ENCODE measurements at places on chromosomes 6 and 20. TPM values are rescaled to one million over a fixed set of nuclear protein-coding genes. Genes with fewer than 3 reads are reported as not detected.

- no peak for DNase-seq
Measured at GRCh38 chr6:55239099-55239498, 64.8 kb downstream of the HCRTR2 start.

DNA sequence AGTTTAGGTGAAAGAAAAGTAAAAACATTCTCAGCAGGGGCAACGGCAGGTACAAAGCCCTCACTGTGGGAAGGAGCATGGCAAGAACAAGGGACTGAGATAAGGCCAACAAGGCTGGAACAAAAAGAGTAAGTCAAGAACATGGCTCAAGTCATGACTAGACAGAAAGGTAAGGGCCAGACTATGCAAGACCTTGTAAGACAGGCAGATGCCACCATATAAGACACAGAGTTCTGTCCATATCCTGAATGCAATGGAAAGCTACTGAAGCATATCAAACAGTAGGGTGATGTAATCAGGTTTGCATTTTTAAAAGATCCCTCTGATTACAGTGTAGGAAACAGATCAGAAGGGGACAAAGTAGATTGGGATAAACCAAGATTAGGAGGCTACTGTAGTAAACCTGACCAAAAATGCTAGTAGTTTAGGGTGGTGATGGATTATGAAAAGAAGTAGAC is 5.5 kb downstream of the REV3L start:
- no peak for DNase-seq

Gene PBOV1
- polyA plus RNA-seq = not detected

GRCh38 chr20:6636209-6637159 is 131.0 kb upstream of the BMP2 start:
- no peak for DNase-seq

Gene C6orf132
- polyA plus RNA-seq = 5.6 TPM

Gene PEX3
- polyA plus RNA-seq = 31.7 TPM

Gene GPSM3
- polyA plus RNA-seq = 6.2 TPM

GRCh38 chr6:109097661-109098060 is 2.4 kb downstream of the CEP57L1 start:
- no peak for DNase-seq

DNA sequence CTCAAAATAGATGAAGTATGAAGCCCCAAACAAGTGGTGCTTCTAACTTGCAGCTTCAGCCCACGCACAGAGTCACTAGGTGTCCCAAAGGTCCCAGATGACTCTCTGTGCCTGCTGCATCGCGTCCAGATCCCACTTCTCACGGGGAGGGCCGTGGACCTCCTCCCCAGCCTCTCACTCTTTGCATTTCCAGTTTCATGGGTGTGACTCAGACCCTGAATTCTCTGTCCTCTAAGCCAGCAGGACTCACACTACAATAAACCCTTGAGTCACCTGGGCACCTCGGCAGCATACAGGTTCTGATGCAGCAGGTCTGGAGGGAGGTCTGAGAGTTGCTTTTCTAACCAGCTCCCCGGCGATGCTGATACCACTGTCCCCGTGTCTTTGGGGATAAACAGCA is 114.0 kb upstream of the RIN2 start:
- DNase-seq = no peak

- DNase-seq = no peak
Measured at GRCh38 chr20:48875233-48875913, 46.1 kb upstream of the ARFGEF2 start.

Gene SOX18
- 36.5 TPM for polyA plus RNA-seq

DNA sequence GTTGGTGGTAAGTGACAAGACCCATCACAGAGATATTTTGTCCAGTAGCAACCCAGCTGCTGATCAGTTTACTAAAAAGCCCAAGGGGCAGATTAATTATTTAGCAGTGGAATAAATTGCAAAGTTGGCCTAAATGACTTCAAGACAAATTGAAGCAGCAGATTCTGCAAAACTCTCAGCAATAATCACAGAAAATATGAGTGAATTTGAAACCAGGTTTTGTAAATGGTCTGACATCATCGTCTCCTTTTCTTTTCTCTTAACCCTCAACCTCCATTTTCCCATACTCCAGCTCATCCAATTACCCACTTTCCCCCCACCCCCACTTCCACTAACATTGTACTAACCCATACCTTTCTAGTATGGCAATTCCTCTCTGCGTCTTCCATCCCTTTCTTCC is 11.3 kb upstream of the PTPRK start:
- DNase-seq = no peak

GRCh38 chr20:9163995-9164394 is 95.1 kb downstream of the PLCB4 start:
- no peak for DNase-seq

GRCh38 chr6:170093658-170094596 is 197.0 kb downstream of the DLL1 start:
- peak; percentile 67 for DNase-seq

- no peak for DNase-seq
Measured at GRCh38 chr6:35216851-35217811, 3.4 kb downstream of the SCUBE3 start.

- DNase-seq = no peak
Measured at GRCh38 chr6:130148181-130148580, 74.6 kb downstream of the SAMD3 start.

DNA sequence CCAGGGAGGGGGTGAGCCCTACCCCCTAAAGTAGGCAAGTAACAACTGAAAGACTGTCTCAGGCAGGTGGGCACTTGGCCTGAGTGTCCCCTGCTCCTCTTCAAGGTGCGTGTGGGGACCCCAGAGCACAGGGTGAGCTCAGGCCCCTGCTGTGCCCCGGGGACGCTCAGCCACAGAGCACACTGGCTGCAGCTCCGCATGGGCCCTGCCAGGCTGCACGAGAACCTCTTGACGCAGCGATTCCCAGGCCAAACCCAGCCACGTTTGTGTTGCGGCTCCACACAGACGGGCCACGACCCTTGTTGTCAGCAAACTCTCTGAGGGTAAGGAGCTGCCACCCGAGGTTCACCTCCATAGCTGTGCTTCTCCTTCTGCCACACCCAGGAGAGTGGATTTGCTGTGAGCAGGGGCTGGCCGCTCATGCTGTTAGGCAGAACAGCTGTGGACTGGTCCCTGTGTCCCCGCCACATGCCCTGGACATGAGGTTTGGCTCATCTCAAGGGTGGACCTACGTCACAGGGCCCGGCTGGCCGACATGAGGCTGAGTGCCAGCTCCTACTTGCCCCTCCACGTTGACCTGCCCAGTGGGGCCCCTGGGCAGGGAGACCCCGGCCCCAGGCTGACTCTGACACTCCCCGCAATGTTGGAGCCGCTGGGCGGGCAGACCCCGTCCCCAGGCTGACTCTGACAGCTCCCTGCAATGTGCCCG is 29.7 kb upstream of the GATA5 start:
- no peak for DNase-seq

- DNase-seq = no peak
Measured at GRCh38 chr20:9149087-9149486, 80.2 kb downstream of the PLCB4 start.

DNA sequence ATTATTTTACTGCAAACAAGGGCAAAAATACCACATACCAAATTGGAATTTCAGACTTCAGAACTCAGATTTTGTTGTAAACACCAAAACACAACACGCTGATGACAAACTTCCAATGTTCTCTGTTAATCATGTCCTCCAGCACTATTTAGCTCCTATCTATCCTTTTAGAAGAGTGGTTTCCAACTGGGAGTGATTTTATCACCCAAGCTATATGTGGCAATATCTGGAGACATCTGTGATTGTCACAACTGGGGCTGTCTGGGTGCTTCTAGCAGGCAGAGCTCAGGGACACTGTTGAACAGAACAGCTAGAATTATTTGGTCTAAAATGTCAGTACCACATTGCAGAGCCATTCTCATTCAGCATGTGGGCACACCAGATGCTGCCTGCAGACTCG is 244.6 kb downstream of the FOXC1 start:
- DNase-seq = no peak

- no peak for DNase-seq
Measured at GRCh38 chr6:121521164-121521555, 85.7 kb downstream of the GJA1 start.

Gene FOXC1
- polyA plus RNA-seq = 18.0 TPM

Gene CYB5R4
- polyA plus RNA-seq = 8.0 TPM

DNA sequence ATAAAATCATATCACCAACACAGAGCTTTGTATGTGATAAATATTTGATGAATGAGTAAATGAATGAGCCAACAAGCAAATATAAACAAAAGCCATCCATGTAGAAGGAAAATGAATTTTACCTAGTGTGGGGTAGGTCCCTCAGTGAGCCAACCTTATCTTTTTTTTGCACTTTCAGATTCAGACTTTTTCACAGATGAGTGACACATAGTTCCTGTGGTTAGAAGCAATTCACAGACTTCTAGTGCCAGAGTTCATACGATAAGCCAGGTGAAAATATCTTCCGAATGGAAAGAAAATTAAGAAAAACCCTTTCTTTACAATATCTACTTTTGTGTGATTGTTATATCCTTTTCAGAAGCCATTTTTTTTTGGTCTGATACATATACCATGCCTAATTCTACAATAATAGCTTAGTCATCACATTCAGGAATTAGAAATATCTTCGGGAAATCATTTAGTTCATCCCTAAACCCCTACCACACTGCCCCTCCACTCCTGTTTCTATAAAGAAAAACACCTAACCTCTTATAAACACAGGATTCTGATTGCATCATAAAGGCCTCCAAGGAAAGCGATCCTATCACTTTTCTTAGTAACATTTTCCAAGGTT is 82.7 kb upstream of the CNR1 start:
- DNase-seq = no peak

GRCh38 chr20:38126932-38127621 is 38.0 kb downstream of the TGM2 start:
- peak; percentile 58 for DNase-seq

DNA sequence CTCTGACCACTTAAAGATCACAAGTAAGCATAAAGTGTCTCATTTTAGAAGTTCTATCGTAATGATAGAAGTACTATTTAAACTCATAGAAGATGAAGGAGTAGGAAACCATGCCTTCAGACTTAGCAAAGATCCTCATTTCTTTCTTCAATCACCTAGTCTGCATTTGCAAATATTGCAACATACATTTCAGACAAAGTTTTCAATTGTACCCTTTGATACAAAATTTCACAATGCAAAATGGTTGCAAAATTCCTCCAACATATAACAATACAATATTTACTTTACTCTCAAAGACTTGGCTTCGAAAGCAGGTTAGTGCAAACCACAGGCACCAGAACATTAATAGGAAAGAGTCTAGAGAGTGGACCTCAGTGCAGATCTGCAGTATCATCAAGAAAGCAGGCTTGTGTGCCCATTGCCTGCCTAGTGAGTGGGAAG is 16.1 kb upstream of the ROS1 start:
- no peak for DNase-seq

- DNase-seq = no peak
Measured at GRCh38 chr6:64838726-64839125, 868.3 kb downstream of the EYS start.

- DNase-seq = no peak
Measured at GRCh38 chr6:150072201-150072600, 3.3 kb upstream of the ULBP3 start.

DNA sequence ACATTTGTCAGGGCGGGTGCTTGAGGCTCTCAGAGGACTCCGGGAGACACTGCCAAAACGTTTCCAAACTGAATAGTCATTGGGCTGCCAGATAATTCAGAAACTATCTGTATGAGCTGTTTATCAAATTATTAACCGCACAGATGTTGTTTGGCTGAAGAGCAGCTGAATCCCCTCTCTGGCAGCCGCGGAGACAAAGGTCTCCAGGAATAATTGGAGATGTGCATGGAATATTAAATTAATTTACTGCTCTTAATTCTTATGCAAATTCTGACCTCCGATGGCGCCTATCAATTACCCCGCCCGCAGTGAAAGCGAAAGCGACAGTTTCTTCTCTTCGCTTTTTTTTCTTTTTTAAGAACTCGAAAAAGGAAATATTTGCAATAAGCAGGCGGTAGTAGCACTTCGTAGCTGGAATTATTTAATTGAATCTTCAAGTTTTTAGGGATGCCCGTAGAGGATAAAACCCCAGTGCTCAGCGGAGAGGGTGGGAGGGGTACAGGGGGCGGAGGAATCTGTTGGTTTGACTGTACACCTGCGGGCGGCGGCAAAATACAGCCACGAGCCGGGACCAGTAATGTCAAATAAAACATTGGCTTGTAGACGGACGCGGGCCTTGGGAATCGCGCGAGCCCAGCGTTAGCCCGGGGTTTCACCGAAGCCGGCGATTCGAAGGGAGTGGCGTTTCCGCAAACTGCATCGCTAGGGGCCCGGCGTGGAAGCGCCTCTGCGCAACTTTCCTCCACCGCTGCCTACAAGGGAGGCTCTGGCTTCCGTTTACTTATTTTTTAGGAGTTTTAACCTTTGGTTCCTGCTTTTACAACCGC is 6.2 kb downstream of the LINC00237 start:
- DNase-seq = peak; percentile 69

All from kidney (tissue), 22 donors.